Hair follicular keratinocyte (primary cell): ENCODE measurements at places on chromosomes 2 and 18. TPM values are rescaled to one million over a fixed set of nuclear protein-coding genes. Genes with fewer than 3 reads are reported as not detected.

The SKOR2 gene
- not detected in 2 replicates for total RNA-seq

The SLC4A5 gene
- not detected in 2 replicates for total RNA-seq

The TUBB8B gene
- 0.55 TPM in 1 of 2 replicates, not detected in the other for total RNA-seq

The MSTN gene
- not detected in 2 replicates for total RNA-seq

The HOXD9 gene
- not detected in 2 replicates for total RNA-seq

The RAB27B gene
- total RNA-seq = 4.3 and 5.5 TPM in 2 replicates
